ENCODE measurements at places on chromosomes 6 and 20.

DNA sequence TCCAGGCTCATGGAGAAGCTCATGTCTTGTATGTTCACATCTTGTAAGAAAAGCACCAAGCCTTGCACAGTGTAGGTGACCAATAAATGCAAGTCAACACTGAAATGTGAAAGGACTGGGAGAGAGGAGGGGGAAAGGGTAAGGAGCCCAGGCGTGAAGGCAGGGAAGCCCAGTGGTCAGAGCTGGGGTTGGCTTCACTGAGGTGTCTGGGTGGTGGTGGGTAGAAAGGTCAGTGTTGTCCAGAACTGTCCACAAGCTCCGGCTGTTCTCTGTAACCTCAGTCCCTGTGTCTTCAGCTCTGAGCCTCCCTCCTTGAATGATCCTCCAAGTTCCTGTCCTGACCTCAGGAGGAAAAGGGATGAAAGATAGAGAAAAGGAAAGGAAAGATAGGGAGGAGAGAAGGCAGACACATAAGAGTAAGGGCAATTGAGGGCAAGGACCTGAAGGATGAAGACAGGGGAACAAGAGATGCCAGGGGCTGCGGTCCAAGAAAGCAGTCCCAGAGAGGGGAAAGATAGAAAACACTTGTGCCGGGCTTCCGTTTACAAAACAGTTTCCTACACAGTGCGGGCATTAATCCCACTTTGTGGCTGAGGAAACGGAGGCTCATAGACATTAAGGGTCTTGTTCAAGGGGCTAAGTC, 2.4 kb upstream of the TNXB start:
- DNase-seq: no peak

DNA sequence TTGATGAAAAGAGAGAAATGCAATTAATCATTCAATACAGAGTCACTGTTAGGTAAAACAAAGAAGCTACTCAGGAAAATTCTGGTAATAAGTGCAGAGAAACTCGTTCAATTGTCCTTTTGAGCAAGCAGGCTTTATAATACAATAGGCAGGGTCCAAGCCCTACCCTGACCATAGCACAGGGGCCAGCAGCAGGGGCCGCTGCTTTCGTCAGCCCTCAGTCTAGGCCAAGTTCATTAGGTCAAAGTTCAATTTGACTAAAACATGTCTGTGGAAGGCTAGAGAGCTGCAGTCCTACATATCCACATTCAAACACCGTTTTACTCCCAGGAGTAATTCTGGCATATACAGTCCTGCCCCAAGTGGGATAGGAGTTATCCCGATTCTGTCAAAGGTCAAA, 94.6 kb downstream of the BCAS1 start:
- DNase-seq: no peak

GRCh38 chr6:142975365-142975764, 30.4 kb upstream of the HIVEP2 start:
- no peak for DNase-seq

DNA sequence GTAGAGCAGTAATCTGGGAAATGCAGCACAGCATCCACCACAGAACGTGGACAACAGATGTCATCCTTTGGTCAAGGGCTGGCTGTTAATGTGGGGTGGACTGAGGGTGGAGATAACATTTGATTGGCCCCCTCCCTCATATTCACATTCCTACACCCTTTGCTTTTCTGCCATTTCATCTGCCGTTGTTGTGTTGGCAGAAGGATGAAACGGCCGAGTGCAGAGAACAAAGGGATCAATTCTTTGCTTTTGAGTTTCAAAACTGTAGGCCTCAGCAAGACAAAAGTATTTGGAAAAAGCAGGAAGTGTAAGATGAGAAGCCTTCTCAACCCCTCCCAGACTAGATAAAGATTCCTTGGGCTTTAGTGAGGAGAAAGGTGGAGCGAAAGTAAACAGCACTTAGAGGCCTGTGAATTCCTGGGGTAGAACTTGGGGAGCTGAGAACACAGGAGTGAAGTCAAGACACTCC, 74.2 kb upstream of the PHIP start:
- no peak for DNase-seq

- peak; percentile 63 for DNase-seq
Observed at GRCh38 chr20:50292591-50293283, 102.1 kb downstream of the CEBPB start.

- no peak for DNase-seq
Observed at GRCh38 chr20:6663751-6664388, 103.6 kb upstream of the BMP2 start.

DNA sequence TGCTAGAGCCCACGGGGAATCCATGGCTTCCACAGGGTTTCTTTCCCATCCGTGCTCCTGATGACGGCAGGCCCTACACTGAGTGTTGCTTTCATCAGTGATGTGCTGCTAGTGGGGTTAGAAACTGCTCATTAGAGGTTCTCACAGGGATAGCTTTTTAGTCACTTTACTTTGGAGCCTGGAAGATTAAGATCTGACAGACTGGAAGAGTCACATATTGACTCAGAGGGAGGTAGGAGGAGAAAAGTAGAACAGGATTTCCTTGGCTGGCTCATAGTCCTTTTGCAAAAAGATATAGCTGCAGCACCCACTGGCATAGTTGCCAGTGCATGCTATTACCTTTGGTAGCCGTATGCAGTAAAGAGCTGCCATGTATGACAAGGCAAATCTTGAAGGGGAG, 890.3 kb downstream of the C6orf118 start:
- DNase-seq: no peak
